Hematopoietic multipotent progenitor cell treated with erythropoietin and hydrocortisone succinate and interleukin-3 and kit ligand, for 17 days (in vitro differentiated cells): ENCODE measurements at places on chromosomes 11 and 22.

- no peak for DNase-seq
These were observed 875.8 kb downstream of the BRD1 start for GRCh38 chr22:48951836-48952235.

GRCh38 chr11:69449320-69450063, 32.0 kb upstream of the LINC01488 start:
- DNase-seq = no peak

GRCh38 chr11:102599642-102600261, 25.4 kb downstream of the MMP20 start:
- DNase-seq = peak; percentile 8

DNA sequence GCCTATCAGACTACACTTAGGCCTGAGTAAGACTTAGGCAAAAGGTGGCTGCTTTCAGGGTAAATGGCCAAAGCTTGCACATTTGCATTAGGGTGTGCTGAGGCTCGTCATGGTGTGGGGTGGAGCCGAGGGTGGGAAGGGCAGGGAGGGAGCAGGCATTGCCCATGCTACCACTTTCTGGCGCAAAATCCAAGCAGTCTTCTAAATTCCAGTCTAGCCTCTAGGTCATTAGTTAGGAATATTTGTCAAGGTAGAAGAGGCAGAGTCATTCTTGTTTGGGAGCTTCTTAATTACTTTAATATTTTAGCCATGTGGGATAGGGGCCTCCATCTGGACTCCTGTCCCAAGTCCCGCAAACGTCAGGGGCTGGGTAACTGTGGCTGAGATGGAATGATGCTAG, 28.6 kb downstream of the SCUBE1 start:
- no peak for DNase-seq

DNA sequence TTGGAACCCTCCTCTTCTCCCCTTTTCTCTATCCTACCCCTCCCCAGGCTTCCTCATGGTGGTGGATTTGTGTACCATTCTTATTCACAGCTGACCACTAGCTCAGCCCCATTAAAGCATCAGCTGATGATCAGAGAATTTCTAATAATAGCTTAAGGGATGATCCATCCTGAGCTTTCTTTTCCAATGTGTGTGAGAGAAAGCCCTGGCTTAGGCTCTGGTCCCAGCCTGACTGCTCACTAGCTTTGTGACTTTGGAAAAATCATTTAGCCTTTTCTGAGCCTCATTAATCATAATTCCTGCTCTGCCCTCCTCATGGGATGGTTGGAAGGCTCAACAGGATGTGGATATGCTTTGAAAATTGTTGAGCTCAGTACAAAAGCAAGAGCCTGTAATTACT, 26.3 kb upstream of the CCDC90B start:
- no peak for DNase-seq

DNA sequence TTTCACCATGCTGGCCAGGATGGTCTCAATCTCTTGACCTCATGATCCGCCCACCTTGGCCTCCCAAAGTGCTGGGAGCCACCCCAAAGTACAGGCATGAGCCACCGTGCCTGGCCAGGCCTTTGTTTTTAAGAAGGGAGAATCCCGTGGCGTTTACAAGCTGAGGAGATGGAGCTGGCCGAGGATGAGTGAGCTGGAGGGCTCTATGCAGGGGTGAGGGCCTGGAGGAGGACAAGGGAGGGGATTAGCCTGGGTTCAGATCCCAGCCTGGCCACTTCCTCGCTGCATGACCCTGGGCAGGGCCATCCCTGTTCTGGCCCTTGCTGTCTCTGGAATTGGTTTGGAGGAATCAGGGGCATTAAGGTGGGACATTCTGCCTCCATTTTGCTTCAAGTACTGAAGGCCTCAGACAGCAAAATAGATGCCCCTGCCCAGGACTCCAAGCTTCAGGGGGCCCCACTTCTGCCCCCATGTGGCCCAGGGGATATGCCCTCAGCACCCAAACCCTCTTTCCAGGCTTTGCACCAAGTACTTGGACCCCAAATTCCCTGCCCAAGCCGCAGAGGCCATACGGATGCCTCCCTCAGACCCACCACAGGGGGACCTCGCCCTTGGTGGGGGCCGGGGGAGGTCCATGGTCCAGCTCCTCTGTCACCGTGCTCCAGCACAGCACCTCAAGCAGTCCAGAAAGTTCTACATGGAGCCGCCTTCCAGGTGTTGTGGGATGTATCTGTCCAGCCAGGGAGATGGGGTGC, 12.1 kb upstream of the LRP5 start:
- DNase-seq = no peak

GRCh38 chr22:16915701-16916100, 90.5 kb upstream of the XKR3 start:
- DNase-seq = no peak
